ENCODE measurements at places on chromosomes 12 and 14.

DNA sequence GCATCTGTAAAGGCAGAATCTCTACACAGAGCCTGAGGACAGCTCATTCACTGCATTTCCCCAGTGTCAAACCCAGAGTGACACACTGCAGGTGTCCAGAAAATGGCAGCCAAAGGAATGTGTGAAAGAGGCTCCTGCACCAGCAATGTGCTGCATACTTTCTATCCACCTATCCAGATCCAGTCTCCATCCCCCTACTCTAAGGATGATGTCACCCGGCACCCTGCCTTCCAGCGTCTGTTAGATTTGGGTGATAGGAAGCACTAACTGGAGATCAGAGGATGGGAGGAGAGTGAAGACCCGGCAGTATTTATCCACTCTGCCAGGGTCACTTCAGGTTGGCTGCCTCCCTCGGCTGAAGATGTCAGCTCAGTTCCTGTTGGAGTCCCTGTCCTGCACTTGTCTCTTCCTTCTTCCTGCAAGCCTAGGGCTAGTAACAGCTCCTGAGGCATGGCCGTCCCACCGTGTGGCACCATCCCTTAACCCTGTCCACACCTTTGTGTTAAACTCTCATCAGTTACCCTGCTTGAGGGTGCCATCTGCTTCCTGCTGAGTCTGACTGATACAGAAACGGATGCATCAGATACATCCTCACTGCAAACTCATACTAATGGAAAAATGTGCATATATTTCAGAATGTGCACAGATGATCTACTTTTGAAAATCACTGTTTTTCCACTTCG is 13.0 kb upstream of the GPR68 start:
- DNase-seq, result no peak

GRCh38 chr14:61695695-61696527 is 598 bp downstream of the HIF1A start:
- peak; percentile 67 for DNase-seq

GRCh38 chr12:111761706-111762105 is 5.0 kb upstream of the ALDH2 start:
- no peak for DNase-seq

DNA sequence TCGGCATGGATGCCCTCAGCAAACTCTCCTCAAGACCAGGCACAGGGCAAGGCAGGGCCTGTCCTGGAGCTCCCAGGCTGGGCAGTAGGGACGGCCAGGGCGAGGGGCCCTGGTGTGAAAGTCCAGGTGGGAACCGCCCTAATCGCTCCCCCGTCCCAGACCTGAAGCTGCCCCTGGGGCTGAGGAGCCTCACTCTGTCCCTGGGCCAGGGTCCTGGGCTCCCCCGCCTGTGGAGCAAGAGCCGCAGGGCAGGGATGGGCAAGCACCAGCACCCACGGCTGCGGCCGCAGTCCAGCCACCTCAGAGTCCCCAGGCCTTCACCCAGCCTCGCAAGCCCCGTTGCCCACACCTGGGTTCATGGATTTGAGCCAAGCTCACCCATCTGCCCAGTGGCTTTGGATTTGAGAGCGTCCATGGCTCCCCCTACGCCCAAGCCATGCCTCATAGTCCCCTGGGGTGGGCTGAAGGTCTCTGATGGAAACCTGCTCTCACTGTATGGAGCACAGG is 102.4 kb upstream of the C14orf180 start:
- DNase-seq, result no peak

GRCh38 chr12:73935817-73936216 is 601.8 kb upstream of the ATXN7L3B start:
- peak; percentile 4 for DNase-seq

- DNase-seq, result peak; percentile 50
Measured at GRCh38 chr12:46450279-46450748, 77.7 kb upstream of the SLC38A2 start.

DNA sequence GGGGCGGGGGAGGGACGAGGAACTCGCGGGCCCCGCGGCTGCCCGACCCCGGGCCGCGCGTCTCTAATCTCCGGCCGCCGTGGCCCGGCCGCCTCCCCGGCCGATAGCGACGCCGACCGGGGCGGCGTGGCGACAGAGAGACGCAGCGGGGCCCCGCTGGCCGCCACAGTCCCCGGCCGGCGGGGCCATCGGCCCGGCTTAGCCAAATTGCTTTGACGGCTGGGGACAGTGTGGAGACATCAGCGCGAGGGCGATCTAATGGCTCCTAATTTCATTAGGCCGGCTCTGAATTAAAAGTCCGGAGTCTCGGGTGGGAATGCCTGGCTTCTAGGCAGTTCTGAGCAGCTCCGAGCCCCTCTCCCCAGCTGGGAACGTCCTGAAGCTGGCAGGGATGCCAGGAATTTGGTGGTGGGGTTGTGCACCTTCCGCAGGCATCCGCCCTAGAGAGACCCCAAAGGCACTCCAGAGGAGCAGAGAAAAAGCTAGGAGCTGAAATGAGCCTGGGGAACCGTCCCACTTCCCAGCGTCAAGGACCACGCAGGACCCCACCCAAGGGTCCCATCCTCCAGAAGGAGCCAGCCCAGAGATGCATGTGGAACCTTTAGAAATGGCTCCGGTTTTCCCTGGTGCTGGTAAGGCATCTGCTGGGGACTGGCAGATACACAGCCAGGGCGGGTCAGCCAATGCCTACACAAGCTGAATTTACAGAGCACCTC is 9.6 kb downstream of the TBX5 start:
- DNase-seq, result no peak

GRCh38 chr12:114636723-114637480 is 47.1 kb downstream of the TBX3 start:
- DNase-seq, result peak; percentile 7

DNA sequence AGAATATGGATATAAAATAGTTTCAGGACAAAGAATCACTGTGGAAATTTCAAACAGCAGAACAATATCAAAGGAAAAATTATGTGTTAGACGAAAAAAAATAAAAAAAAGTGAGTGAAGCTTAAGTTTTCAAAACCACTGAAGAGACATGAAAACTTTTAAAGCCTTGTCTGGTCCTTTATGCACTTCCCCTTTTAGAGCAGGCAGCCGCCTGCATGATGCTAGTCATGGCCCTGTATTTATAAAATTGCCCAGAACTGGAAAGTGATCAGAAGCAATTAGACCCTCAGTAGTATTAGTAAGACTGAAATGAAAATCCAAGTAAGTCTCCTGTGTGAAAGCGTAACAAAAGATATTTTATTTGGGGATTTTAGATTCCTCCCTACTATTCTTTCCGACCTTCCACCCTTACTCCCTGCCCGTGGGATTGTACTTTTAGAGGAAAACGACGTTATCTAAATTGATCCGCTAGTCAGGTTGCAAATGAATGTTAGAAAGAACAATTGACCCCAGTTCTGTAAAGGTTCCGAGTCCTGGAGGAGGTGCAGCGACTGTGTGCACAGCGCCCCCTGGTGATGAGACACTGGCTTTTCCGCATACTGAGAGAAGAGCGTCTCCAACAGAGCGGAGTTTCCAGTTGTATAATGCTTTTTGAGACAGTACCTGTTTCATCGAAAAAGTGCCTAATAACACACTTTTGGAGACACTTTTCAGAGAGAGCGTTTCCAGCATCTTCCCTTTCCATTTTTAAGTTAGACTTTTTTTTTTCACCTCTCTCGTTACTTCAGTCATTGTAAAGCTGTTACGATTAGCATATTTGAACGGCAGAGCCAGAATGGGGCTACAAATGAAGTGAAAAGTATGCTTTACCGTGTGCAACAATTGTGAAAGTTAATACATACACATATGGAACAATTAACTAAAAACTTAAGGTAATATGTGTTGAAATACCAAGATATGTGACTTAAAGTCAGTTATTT is 12.4 kb downstream of the MGST1 start:
- peak; percentile 79 for DNase-seq

GRCh38 chr14:69999261-69999674 is 120.1 kb downstream of the SMOC1 start:
- DNase-seq, result no peak

DNA sequence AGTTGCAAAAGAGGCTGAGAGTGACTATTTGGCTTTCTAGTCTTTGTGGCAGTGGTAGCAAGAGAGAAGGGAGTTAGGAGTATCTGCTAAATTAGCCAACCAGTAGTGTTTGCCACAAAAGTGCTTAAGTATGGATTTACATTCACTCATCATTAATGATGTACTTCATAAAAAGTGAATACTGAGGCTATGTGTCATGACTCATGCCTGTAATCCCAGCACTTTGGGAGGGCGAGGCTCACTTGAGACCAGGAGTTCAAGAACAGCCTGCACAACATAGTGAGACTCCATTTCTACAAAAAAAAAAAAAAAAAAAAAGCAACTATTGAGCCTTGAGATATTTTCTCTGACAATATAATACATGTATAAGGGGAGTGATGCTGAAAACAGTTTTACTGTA is 36.8 kb downstream of the CCDC177 start:
- DNase-seq, result no peak

DNA sequence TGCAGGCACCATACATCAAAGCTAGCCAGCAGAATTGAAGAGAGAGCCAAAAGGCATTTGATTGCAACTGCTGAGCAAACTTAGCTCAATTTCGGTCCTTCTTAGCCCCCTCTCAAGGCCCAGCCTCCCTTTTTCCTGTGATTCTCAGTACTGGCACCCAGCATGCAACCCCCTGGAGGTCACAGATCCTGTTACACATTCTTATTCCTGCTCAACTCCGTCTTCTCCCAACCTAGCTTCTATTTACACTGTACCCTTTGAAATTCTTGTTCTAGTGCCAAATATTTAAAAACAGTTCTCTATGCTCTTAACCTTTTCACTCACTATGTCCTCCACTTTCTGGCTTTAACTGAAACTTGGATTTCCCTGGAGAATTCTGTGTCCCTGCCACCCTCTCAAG is 131.3 kb upstream of the CPSF6 start:
- DNase-seq, result no peak

DNA sequence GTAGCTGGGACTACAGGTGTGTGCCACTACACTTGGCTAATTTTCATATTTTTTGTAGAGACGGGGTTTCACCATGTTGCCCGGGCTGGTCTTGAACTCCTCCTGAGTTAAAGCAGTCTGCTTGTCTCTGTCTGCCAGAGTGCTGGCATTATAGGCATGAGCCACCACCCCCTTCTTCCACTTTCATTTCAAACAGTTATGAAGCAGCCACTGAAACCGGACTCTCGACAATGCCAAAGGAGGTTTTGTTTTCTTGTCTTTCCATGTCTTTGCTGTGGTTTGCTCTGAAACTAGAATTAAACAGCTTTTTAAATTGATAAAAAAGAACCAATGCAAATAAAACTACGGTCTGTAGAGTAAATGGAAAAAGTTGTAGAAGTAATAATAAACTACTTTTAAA is 30.4 kb downstream of the RAP1B start:
- peak; percentile 30 for DNase-seq

- no peak for DNase-seq
Measured at GRCh38 chr12:124475295-124476010, 92.0 kb downstream of the NCOR2 start.

DNA sequence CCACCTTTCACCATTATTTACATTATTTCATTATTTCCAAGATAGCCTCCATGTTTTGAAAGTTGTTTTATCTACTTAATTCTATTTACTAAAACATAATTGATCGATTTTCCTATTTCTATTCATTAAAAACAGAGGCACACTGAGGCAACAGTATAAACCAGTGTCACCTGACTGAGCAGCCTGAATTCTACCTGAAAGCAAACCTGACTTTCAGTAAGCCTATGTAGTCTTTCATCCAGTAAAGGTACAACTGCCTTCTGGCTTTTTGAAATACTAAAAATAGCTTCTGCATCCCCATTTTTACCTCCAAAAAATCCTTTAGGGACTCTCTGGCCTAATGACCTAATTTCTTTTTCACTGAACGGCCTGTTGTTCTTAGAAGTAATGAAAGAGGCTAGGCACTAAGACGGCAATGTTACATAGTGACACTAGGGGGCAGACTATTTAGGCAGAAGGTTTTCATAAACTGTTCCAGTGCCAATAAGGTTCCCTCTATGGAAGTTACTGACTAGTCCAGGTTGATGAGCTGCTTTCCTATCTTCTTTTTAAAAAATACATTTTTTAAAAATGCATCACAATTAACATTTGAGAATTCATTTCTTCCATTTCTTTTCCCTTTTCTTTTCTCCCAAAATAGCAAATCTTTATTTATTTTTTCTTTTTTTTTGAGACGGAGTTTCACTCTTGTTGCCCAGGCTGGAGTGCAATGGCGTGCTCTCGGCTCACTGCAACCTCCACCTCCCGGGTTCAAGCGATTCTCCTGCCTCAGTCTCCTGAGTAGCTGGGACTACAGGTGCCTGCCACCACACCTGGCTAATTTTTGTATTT is 17.5 kb downstream of the ANAPC5 start:
- DNase-seq, result peak; percentile 88

- no peak for DNase-seq
Measured at GRCh38 chr12:121872546-121873215, 14.0 kb upstream of the HPD start.

- no peak for DNase-seq
Measured at GRCh38 chr12:73902260-73902659, 635.4 kb upstream of the ATXN7L3B start.

DNA sequence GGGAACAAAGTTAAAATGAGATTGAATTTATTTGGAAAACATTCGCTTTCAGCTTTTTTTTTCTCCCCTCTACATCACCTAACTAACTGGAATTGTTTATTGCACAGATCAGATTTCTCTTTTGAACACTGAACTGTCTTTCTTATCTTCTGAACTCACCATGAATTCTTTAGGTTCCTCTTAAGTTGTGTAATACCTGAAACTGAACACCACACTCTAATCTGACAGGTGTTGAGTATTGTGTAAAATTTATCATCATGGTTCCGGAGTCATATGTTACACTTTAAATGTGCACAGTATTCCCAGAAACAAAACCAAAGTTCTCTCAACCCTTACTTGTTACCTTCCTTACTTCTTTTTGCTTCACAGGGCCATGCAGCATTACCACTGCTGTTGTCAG is 66.8 kb downstream of the TGFB3 start:
- no peak for DNase-seq

- no peak for DNase-seq
Measured at GRCh38 chr12:113075137-113075683, 18.7 kb downstream of the DTX1 start.

DNA sequence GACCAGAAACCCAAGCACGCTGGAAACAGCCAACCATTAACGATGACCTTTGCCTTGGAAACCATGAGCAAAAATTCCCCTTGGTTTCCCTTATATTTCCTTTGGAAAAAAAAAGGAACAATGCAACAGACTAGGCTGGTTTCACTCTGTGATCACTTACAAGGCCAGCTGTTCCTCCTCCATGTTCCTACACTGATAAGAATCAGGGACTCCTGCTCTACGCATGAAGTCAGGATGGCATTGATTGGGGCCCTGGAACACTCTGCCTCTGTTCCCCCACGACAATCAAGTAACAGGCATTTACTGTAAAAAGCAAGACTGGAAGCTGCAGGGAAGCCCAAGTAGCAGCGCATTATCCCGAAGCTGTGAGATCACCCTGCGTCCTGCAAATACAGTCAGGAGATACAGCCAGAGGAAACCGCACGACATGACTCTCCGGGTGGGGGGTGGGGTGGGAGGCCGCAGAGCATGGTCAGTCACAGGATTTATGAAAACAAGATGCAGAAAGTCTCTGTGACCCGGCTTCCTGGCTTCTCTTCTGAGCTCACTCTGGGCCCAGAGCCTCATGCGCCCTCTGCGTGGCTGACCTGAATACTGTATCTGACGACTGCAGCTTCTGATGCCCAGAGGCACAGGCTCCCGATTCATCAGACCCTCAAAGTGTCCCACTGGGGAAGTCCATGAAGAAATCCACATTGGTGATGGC is 31.1 kb downstream of the SSH1 start:
- DNase-seq, result peak; percentile 64

- DNase-seq, result no peak
Measured at GRCh38 chr12:128077211-128077916, 189.6 kb upstream of the TMEM132C start.

All from hematopoietic multipotent progenitor cell treated with erythropoietin and hydrocortisone succinate and interleukin-3 and kit ligand, for 4 days (in vitro differentiated cells).